ENCODE measurements at places on chromosomes 5 and 9.
A peak's percentile ranks its signal among the peaks of the same experiment; 100 is the strongest.

DNA sequence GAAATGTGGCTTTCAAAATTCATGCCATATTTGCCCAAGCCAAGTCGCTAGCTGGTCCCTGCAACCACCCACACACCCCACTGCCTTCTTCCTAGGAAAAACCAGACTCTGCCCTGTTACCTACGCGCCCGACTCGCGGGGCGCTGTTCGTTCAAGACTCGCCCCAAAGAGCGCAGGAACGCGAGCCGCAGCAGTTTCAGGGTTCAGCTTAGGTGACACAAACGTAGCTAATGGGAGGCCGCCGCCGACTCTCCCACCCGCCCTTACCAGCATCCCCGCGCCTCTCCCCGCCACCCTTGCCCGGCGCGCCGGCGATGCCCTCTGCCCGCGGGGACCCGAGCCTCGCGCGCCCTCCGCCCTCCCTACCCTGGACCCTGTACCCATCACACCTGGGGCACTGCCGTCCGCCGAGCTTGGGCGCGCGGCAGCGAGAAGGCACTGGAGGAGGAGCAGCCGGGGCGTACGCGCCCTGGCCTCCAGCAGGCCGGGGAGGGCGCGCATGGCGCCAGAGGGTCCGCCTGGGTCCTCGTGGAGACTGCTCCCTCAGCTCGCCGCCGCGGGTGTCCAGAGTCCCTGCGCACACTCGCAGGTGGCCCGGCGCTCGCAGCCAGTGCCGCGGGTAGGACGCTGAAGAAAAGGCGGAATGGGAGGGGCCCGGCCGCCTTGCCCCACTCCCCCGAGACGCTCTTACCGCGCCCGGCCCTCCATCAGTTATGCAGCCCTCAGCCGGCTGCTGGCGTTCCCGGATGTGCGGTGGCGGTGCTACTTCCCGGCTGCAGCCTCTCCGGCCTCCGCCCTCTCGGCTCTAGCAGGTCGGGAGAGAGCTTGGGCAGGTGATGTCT is at the start of gene EMB:
TSS of gene EMB (minus strand) at position 638 of the 842 bp plus-strand sequence. CDS start at position 501, 137 bp downstream.
- peak; percentile 54 for DNase-seq

GRCh38 chr9:89982016-89982415 is 377.2 kb downstream of the GADD45G start:
- DNase-seq: no peak

GRCh38 chr9:33778700-33779351 is 16.5 kb upstream of the PRSS3 start:
- DNase-seq: peak; percentile 20

- DNase-seq: no peak
Observed at GRCh38 chr9:27472195-27472594, 51.9 kb upstream of the IFNK start.

- DNase-seq: no peak
Observed at GRCh38 chr5:154189256-154189818, 1.2 kb upstream of the GALNT10 start.

DNA sequence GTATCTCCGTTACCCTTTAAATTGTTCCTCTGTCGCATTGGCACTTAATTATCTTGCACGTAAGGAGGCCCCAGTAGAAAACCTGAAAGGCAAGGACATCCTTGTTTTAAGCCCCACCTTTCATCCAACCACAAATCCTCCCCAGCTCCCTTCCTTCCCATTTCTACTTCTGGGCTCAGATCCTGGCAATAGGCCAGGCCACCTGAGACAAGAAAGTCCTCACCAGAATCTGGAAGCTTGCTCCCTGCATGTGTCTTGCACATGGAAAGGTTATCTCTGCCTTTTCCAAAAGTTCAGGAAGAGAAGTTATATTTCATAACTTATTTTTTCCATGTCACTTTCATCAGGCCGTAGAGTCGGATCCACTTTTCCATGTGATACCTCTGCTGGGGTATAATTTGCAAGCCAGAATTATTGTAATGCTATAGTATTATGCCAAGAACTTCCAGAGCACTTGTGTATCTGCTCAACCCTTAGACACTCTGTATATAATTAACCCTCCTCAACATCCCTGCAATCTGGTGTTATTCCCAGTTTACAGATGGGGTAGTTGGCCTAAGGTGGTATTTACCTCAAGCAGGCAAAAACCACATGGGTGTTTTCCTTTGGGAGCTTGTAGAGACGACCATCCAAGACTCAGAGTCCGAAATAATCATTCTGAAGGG is 2.6 kb upstream of the SHB start:
- DNase-seq: no peak

- peak; percentile 34 for DNase-seq
Observed at GRCh38 chr9:21031091-21031807, at the start of gene HACD4. Gene HACD4 (minus strand): TSS chr9:21031640. CDS start chr9:21031590, 50 bp downstream.

- no peak for DNase-seq
Observed at GRCh38 chr9:29068461-29068860, 1495.2 kb upstream of the C9orf72 start.

DNA sequence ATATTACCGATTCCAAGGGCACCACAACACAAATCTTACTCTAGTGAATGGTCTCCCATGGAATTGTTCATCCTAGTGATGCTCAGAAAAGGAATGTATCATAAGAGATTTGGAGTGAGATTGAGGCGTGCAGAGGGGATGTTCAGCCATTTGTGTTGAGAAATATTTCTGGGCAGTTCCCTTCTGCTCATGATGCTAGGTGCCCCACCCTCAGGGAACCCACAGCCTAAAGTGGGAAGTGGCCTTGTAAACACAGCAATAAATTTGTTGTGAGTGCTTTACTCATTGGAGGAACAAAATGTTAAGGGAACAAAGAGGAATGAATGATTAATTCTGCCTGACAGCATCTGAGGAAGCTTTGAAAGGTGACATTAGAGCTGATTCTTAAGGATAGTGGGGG is 129.9 kb downstream of the TLE4 start:
- no peak for DNase-seq

DNA sequence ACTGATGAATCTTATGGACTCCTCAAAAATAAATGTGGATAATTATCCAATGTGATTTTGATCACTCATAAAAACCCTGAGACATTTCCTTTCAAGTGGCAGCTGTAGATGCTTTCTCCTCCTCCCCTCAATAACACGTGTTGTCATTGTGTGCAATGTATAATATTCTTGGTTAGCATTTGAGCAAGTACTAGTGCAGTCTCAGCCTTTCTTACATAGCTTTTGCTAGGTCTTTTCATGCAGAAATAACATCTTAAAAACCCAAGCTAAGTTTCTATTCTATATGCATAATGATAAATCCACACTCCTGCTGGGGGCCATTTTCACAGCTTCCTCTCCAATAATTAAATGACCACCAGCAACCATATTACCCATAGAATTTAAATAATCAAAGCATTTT is 1835.2 kb upstream of the NUDT12 start:
- no peak for DNase-seq

DNA sequence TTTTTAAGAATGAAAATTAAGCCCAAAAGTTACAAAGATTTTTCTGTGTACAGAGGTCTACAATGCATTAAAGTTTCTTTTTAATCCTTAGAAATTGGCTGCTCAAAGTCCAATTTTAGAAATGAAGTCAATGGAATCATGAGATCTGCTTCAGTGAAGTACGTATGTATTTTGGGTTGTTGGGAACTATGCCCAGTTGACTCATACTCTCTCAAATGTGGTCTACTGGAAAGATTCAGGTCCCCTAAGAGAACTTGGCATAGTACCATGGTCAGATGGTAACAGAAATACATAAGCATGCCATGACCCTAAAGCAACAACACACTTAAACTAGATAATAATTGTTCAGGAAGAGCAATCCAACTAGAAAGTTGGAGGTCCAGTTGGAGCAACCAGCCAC is 23.0 kb downstream of the FBLL1 start:
- DNase-seq: no peak

GRCh38 chr9:88986776-88987175 is 4.5 kb upstream of the S1PR3 start:
- DNase-seq: no peak

- DNase-seq: no peak
Observed at GRCh38 chr5:170591054-170591453, 87.2 kb downstream of the KCNIP1 start.

DNA sequence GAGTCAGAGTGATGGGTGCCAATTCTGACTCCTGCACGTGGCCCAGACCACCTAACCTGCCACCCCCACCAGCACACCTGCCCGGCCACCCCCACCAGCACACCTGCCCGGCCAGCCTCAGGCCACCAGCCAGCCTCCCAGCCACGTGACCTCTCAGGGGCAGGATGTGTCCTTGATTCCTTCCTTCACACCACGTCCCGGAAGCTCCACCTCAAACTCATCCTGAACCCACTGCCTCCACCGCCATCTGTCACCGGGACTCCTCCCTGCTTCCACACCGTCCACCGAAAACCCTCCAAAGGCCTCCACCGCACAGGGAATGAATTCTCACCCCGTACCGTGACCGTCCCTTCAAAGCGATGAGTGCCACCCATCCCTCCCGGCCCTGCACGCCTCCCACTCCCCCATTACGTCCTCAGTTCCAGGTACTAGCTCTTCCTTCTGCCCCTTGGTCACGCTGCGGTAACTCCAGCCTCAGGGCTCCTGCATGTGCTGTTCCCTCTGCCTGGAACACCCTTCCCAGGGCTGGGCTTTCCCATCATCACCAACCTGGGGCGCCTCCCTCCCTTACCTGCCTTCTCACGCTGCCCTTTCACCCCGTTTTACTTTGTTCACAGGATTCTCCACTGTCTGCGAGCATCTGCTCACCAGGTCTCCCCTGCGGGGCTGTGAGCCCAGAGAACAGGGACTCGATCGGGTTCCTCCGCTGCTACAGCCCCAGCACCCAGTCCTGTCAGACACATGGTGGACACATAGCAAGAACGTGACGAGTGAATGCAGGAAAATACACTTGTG is 82.9 kb downstream of the ADAMTS2 start:
- DNase-seq: no peak

DNA sequence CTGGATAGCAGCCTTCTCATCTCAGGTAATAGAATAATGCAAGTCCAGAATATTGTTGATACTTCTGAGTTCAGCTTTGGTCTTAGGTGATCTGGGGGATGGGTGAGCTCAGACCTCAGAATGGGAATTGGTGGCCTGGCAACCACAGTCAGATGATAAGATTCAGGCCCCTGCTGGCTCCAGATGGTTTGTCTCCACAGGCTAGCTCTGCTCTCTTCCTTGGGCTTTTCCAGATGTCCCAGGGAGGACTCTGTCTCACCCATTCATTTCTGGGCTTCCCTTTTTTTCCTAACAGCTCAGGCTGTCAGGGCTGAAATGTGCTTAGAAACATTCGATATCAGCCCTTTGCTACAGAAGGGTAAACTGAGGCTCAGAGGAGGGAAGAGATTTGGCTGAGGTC is 17.6 kb upstream of the TNFSF15 start:
- DNase-seq: no peak

DNA sequence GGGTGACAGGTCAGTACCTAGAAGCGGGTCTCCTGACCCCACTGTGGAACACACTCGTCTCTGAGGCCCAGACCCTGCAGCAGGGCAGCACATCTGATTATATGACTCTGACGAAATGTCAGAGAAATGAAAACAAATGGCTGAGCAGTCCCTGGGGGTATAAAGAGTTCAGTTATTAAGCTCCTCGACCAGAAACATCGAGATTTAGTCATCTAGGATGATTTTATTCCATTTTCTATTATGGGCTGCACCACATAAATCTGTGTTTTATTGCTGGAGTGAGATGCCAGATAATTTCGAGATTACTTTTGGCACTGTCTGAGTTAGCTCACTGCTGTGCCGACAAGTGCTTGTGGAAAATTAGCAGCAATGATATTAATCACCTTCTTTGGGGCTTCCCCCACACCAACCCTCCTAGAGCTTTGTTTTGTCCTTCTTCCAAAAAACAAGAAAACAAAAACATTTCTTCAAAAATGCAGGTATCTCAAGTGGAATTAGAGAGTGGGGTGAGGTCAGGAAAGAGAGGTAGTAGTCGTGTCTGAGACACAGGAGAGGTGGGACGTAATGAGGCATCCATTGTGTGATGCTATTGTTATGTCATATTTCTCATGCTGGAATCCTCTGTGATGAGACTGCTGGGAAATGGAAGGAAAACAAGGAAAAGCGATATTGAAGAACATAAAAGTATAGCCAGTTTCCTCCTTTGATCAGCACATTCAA is 495.5 kb downstream of the DMAC1 start:
- no peak for DNase-seq

- peak; percentile 70 for DNase-seq
Observed at GRCh38 chr9:129868872-129869486, 33.7 kb downstream of the USP20 start.

DNA sequence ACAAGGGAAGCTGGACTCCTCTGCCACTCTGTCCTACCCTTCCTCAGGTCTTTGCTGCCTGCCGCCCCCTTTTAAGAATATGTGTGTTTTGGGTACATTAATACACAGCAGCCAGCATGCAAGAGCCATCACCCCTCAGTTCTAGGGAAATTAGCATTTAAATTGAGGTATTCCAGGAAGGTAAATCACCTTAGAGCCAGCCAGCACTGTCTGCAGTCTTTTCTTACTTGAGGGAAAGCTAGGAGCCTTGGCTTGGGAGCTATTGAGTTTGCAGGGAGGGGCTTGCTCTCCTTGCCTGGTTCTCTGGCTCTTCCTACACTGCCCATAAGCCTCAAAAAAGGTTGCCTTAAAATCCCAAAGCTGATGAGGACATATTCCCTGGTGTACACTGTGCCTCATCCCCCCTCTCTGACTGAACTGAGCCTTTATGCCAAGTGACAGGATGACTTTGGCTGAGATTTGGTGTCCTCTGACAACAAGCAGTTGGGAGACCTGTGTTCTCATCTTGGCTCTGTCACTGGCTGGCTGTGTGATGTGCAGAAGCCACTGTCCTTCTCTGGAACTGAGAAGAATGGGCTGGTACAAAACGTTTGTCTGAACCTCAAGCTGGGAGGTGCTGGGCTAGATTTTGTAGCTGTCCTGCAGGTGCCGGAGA is 54.1 kb downstream of the TRIM32 start:
- DNase-seq: no peak

- no peak for DNase-seq
Observed at GRCh38 chr5:42963412-42963811, 76.7 kb downstream of the ANXA2R start.

- DNase-seq: no peak
Observed at GRCh38 chr9:69199769-69200470, 25.8 kb downstream of the TJP2 start.

GRCh38 chr9:16258708-16259107 is 611.8 kb downstream of the BNC2 start:
- no peak for DNase-seq

DNA sequence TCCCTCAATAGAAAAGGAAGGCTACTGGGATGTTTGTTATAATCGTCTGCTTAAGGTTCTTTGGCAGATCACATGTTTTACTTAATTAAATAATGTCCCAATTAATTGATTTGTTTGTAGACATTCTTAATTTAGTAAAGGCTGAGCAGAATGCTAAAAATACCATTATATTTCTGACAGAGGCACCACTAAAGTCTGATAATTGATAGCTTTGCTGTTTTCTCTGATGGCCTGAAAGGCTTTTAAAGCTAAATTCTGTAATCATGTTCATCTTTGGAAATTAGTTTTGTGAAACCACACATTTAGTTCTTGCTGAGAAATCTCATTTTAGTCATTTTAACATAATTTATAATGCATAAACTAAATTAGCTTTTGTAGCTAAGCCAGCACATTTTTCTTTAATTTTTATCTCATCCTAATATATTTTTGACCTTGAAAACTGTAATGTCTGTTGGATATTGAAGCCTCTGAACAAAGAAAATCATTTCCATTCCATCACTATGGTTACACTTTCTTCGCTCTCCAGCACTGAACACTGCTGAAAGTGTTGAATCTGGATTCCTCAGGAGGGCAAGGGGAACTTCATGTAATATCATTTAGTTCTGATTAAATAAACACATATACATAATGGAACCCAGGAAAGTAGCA is 329.4 kb downstream of the ELAVL2 start:
- no peak for DNase-seq
